NCI-H460 (cell line): ENCODE measurements at places on chromosomes 4 and X. TPM values are rescaled to one million over a fixed set of nuclear protein-coding genes. Genes with fewer than 3 reads are reported as not detected.

DNA sequence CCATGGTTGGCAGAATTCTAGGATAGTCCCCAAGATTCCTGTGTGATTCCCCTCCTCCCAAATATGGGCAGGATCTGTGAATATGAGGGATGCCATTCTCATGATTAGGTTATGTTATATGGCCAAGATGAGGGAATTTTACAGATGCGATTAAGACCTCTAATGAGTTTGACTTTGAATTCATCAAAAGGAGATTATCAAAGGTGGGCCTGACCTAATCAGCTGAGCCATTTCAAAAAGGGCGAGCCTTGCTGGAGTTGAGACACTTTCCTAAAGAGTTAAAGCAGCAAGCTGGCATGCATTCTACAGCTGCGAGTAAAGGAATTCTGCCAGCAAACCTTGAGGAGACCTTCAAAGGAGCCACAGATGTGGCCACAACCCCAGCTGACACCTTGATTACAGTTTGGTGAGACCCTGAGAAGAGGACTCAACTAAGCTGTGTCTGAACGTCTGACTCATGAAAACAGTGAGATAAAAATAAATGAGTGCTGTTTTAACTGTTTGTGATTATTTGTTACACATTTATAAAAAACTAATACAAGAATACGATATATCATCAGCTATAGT is 31.7 kb upstream of the TMPRSS11D start:
- no peak for DNase-seq

DNA sequence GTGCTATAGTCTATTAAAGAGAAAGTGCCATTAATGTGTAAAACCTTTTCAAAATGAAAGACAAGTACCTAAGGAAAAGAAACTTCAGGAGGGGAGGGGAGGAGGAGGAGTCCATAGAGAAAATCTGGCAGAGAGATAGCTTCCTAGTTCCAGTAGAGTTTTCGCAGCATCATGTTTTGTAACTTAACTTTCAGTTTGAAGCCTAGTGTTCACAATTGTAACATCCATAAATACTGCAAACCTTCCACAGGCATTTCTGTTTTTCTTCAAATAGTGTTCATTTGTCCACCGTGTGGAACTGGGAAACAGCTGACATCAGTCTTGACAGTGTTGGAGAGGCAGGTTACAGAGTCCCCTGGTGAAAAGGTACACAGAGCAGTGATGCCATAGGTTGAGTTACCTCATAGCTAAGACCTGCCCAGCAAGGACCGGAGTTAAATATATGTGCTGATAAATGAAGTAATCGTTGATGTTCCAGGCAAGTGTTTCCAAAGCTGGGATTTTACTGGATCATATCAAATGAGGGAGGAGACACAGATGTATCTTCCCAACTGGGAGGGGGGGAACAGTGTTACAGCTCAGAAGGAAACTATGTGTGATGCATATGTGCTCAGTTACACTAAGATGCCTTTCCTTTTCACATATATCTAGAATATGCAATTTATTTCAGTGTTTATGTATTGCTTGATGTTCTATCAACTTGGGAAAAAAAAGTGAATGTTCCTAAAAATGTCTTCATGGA is 369.5 kb upstream of the FAM241A start:
- no peak for DNase-seq

- DNase-seq: no peak
Observed at GRCh38 chr4:81256059-81256970, 41.3 kb upstream of the PRKG2 start.

GRCh38 chrX:65098851-65099250 is 122.6 kb upstream of the ZC4H2 start:
- DNase-seq: no peak

GLRA3 gene
- 0.09 and 0.15 TPM in 2 replicates for total RNA-seq

SMIM14 gene
- total RNA-seq: 28.3 and 40.1 TPM in 2 replicates

CITED1 gene
- not detected in 2 replicates for total RNA-seq
